H54 (cell line): ENCODE measurements at places on chromosomes 16 and 17.
A peak's percentile ranks its signal among the peaks of the same experiment; 100 is the strongest.

GRCh38 chr17:62704381-62704971 lies 77.0 kb downstream of the MRC2 start:
- DNase-seq: no peak

DNA sequence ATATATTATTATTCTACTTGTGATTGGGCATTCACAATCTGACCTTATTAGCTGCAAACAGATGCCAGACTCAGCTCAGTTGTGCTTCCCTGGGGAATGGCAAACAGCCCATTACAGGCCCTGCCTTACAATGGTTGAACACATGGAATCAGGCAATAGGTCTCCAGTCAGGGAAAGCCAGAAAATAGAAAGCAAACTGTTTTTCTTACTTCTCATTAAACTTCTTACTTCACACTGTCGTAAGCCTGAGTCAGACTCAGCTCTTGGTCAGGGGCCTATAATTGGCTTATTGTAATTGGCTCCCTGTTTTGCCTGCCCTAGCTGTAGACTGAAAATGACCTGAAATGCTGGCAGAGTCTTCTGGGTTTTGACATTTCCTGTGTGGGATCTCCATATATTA lies 77.0 kb upstream of the CA10 start:
- no peak for DNase-seq

DNA sequence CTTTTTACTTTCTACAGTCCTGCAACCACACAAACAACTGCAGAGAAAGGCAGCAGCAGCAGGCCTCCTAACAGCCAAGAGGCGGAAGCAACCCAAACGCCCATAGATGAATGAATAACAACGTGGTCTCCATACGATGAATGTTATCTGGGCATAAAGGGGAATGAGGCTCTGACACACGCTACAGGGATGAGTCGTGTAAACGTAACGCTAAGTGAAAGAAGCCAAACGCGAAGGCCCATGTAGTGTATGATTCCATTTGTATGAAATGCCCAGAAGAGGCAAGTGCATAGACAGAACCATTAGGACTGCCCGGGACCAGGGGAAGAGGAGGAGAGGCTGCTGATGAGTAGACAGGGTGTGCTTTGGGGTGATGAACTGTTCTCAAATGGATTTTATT lies 94.8 kb upstream of the DNAH17 start:
- DNase-seq: no peak

- no peak for DNase-seq
These were observed 22.6 kb upstream of the HOXB13 start for GRCh38 chr17:48751172-48751571.

GRCh38 chr16:58027161-58027915 lies 1.8 kb downstream of the MMP15 start:
- no peak for DNase-seq

DNA sequence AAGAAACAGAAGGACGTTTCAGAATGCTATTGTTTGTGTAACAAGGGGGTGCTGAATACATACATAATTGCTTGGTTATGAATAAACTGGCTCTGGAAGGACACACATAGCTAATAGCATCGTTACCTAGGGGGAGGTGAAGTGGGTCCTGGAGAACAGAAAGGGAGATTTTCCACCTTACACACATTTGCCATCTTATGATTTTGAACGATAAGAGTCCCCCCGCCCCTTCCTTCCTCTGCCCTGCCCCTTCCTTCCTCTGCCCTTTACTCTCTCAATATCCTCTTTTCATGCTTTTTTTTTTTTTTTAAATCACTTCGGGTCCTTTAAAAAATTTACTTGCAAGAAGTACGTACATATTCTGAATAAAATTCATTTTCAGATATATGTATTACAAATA lies 902 bp upstream of the DHRS7B start:
- no peak for DNase-seq

GRCh38 chr16:89716916-89717687 lies 3.6 kb downstream of the VPS9D1 start:
- DNase-seq: no peak

GRCh38 chr16:59975953-59976352 lies 1241.8 kb upstream of the GOT2 start:
- DNase-seq: no peak

- no peak for DNase-seq
These were observed 5.0 kb downstream of the TPSAB1 start for GRCh38 chr16:1245452-1246020.

GRCh38 chr16:65410801-65411200 lies 288.9 kb upstream of the CDH11 start:
- no peak for DNase-seq

GRCh38 chr17:83036666-83037065 lies 42.7 kb upstream of the METRNL start:
- DNase-seq: no peak

GRCh38 chr16:87119748-87120147 lies 197.4 kb downstream of the C16orf95 start:
- no peak for DNase-seq

DNA sequence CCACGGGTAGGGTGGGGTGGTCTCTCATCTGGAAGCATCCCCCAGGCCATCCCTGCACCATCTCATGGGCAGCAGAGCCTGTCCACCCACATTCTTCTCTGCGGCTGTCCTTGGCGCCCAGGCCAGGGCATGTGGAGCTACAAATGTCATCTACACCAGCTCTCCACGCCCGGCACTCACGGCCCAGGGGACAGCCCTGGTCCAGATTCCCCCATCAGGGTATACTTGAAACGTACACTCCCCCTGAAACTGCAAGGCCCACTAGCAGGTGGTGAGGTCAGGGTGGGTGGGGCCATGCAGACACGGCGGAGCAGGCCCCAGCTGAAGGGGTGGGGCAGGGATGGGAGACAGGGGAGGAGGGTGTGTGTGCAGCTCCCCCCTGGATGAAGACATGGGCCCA lies 3.2 kb upstream of the SOX8 start:
- no peak for DNase-seq

GRCh38 chr17:73973586-73974409 lies 229.7 kb upstream of the RPL38 start:
- no peak for DNase-seq

GRCh38 chr16:79296491-79296890 lies 304.0 kb downstream of the MAF start:
- DNase-seq: no peak

DNA sequence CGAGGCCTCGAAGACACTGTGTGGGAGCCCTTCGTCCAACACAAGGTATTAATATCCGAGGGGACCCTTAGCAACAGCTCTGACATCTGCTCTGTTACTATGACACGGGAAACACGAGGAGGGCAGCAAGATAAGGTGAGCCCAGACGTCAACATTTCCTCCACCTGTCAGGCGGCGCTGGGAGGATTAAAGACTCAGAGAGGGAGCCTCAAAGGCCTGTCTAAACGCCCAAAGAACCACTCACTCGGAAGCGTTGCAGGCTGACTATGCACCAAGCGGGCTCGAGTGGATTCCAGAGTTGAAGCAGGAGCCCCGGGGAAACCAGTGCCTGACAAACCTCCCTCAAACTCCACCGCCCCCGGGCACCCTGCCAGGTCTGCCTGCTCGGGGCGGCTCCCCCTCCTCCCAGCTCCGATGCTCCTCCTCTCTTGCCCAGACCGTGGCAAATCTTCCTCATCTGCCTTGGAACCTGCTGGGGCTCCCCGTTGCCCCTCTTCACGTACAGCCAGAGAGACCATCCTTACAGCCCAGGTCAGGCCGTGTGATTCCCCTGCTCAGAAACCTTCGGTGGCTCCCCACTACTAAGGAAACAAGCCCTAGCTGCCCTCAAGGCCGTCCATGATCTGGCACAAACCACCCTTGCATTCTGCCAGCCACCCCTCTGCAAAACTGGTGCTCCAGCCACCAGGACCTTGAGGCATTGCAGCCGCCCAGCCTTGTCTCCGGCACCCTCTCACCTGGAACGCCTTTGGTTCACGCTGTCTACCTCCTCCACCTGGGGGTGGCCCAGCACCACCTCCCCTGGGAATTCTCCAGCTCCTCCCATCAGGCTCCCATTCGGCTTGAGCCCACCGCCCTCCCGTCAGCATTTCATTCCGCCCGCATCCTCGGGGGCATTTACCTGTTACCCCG lies 16.2 kb downstream of the RPH3AL start:
- DNase-seq: no peak

GRCh38 chr17:74527081-74527480 lies 4.2 kb downstream of the CD300LB start:
- DNase-seq: no peak

- DNase-seq: no peak
These were observed 34.4 kb upstream of the USP7 start for GRCh38 chr16:8998108-8998507.

- DNase-seq: no peak
These were observed 96.9 kb downstream of the ZNF778 start for GRCh38 chr16:89314357-89314756.

DNA sequence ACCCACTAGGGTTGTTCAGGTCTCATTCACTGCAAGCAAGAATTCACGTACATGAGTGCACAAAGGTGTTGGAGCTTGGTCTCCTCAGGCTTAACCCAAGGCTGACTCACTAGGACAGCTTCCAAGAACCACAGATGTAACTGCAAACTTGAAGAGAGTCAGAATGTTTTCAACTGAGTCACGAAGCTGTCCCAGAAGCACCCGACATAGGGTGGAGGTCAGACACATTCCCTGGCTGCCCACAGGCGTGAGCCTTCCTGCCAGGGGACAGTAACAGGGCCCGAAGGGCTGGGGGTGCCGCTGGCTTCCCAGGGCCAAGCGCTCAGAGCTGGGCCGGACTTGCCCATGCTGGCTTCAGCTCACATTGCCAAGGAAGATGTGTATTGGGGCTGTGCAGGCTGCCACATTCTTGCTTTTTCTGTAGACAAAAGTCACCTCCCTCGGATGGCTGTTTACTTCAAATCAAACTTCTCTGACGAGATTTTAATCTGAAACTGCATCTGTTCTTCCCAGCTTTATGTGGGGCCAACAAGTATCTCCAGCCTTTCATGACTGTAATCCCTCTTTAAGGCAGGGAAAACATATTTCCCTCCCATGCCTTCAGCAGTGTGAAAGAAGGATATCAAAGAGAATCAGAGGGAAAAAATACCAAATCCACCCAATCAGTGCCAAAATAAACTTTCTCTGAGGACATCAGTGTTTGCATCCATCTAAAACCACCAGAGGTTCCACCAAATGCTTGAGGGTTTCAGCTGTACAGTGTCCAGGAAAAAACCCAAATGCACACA lies 14.3 kb downstream of the CMTM3 start:
- DNase-seq: peak; percentile 82

DNA sequence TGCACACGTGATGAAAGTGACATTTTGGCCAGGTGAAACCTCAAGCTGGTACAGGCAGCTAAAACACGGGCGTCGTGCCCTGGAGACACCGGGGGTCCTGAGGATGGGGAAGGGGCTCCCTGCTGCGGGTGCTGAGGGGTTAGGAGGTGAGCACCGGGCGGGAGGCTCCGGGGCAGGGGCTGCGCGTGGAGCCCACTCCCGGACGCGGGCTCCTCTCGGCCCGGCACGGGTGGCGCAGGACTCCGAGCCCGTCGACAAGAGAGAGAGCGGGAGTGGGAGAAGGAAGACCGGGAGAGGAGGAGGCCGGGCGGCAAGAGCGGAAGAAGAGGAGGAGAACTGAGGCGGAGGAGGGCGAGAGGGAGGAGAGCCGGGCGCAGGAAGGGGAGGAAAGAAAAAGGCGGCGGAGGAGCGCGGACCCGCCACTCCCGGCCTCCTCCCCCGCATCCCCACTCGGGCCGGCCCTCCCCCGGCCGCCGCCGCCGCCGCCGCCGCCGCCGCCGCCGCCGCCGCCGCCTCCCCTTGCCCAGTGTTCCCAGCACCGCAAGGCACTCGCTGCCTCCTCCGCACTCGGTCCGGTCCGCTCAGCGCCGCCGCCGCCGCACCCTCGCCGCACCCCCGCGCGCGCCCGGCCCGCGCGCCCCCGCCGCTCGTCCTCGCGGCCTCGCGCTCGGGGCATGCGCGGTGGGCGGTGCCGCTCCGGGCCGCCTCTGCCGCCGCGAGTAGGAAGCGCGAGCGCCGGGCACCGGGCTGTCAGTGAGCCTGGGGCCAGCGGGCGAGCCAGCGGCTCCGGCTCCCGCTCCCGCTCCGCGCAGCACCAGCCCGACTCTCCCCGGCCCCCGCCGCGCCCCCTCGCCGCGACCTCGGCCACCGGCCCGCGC lies at the start of gene PRKCA:
Gene PRKCA (plus strand): TSS at position 750 of the 878 bp plus-strand sequence.
- peak; percentile 82 for DNase-seq

- DNase-seq: no peak
These were observed 12.4 kb downstream of the CMTR2 start for GRCh38 chr16:71276589-71277334.

GRCh38 chr17:9249245-9249953 lies 228.1 kb downstream of the NTN1 start:
- no peak for DNase-seq

DNA sequence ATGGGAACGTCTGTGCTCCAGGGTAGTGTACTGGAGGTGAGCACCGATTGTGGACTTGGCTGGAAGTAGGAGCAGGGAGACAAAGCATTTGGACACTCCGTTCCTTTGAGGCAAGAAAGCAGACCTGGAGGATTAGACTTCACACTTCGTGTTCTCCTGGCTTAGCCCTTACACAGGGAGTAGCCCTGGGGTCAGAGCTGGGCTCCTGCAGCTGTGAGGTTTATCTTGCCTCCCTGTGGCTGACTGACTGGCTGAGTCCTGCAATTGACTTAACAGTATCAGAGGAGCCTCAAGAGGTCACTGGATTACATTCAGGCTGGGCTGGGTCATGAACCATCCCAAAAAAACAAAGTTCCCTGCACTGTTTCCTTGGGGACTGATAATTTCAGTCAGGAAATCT lies 37.1 kb downstream of the MPRIP start:
- no peak for DNase-seq

- no peak for DNase-seq
These were observed 452.7 kb downstream of the WWOX start for GRCh38 chr16:78552106-78552675.

GRCh38 chr16:12516621-12517309 lies 286.9 kb downstream of the CPPED1 start:
- DNase-seq: no peak

- no peak for DNase-seq
These were observed 469 bp downstream of the AMZ2 start for GRCh38 chr17:68248199-68248825.

DNA sequence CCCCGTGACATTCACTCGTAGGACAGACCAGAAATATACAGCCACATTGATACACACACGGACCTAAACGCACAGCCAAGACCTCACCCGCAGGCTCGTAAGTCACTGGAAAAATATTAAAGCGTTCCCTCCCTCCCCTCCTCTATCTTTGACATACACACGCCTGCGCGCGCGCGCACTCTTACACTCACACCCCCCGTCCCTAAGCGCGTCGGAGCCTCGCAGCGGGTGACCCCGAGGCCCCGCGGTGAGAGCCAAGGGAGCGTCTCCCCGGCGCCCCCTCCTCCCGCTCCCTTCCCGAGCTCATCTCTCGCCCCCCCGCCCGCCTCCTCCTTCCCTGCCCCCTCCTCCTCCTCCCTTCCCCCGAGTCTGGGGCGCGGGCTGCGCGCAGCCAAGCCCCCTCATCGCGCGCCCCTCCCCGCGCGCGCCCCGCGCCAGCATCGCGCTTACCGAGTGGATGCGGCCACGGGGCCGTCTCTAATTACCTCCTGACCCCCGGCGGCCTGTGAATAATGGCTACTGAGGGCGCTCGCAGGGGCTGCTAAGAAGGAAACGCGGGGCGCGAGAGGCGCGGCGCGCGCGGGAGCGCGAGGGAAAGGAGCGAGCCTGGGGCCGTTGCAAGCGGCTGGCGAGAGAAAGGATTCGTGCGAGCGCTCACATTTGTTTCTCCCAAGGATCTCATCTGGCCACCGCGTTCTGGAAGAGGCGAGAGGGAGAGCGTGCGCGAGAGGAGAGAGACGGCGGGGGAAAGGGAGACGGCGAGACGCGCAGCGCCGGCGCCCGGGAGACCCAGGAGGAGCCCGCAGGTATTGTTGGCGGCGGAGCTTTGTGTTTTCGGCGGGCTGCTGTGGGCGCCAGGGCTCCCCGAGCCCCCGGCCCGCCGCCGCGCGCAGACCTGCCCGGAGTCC lies 42.4 kb downstream of the RAI1 start:
- no peak for DNase-seq

- no peak for DNase-seq
These were observed 70.5 kb downstream of the TIMM22 start for GRCh38 chr17:1067282-1067956.
